ENCODE measurements at places on chromosomes 4 and X.

DNA sequence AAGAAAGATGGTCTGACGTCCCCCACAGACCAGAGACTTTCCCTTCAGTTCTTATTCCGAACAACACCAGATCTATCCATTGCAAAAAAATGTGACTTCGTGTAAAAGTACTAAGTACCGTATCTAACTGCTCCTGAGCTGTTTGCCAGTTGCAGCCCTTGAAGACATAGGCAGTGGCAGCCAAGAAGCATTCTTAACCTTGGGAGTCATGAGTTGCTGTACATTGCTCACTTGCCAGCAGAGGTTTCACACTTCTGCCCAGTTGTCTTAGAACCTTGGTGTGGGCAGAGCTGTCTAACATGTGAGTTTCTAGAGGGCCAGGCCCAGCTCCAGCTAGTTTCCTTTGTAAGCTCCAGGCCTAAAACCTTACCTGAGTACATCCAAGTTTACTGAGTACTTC, 10.5 kb upstream of the CHRDL1 start:
- DNase-seq, result no peak

- DNase-seq, result no peak
Measured at GRCh38 chr4:140174543-140174942, 20.6 kb upstream of the MAML3 start.

DNA sequence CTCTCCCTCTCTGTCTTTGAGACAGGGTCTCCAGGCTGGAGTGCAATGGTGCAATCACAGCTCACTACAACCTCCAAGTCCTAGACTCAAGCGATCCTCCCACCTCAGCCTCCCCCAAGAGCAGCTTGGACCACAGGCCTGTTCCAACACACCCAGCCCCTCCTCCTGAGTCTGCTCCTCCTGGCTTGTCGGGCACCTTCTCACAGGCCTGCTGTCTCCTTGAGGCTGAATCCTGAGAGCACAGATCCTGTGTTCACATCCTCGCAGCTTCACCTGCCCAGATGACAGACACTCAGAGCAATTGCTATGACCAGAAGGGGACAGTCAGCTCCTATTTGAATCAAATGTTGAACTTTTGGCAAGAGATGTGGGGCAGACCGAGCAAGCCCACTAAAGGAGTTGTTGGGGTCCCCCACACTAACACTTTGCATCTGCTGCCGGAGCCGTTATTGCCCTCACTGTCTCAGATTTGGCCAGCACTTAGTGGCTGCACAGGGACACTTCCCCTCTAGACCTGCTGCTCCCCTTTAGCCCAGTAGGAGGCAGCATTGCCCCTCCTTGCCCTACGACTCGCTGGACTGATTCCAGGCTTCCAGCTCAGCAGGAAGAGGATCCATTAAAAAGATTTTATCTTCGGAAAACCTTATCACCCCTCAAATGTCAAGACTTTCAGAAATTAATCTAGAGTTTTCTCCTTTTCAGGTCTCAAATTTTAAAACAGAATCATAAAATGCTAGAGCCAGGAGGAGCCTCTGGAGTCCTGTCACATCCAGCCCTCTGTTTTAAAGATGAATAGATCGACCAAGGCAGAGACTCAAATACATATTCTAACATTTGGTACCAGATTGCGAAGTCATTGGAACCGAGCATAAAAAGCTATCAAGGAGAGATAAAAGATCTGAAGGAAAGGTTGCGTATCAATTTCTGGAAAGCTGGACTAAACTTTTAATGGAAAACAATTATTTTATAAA, 113.7 kb downstream of the USP46 start:
- no peak for DNase-seq

DNA sequence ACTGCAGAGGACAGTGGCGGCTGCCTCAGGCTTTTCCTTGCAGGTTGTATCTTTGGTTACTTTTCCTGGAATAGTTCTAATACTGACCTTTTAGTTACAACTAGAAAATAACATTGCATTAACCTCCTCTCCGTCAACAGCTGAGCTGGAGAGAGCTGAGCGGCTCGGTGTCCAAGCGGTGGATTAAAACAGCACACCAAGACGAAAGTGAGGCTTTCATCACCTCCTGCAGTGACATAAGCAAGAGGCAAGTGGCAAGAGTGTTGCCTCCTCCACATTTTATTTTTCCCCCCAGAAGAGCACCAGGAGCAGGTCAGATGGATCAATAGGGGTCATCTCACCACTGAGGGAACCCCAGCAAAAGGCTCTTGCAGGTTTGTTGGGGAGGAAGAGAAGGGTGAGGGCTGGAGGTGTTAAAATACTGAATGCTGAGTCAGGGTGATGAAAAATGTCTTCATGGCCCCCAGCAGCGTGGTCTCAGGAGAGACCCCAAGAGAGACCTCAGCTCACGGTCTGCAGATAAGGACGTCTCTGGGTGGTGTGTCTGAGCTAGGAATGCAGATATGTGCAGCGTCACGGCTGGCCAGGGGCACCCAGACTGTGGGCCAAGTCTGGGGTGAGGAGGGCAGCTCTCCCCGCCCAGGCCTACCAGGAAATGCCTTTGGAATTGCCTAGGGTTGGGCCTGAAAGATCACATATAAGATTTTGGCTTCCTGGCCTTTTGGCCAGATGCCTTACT, 50.3 kb downstream of the CASP3 start:
- no peak for DNase-seq

- DNase-seq, result no peak
Measured at GRCh38 chrX:50770702-50771101, 43.3 kb downstream of the SHROOM4 start.

DNA sequence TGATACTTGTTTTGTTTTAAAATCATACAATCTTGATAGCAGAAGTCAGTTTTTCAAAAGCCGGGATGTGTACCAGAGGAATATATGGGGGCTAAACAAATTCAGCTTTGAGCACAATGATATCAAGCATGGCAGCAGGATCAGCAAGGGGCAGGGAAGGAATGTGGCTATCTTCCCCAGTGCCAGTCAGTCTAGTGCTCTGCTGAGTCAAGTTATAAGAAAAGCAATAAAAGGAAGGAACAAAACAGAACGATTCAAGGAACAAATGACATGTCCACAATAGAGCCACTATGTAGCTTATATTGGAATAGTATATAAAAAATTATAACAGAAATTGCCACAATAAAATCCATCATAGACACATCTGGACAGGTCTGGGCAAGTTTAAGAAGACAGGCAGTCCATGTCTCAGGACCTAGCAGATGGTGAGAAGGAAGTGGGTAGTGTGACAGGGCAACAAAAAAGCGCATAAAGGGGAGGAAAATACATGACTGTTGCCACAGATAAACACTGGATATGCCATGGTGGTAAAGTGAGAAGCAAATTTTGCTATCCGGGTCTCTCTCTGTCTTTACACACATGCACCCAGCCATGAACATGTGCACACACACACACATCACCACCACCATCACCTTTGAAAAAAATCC, 518.2 kb upstream of the HTR2C start:
- no peak for DNase-seq

- DNase-seq, result peak; percentile 5
Measured at GRCh38 chrX:97026406-97026805, 142.7 kb downstream of the RPA4 start.

DNA sequence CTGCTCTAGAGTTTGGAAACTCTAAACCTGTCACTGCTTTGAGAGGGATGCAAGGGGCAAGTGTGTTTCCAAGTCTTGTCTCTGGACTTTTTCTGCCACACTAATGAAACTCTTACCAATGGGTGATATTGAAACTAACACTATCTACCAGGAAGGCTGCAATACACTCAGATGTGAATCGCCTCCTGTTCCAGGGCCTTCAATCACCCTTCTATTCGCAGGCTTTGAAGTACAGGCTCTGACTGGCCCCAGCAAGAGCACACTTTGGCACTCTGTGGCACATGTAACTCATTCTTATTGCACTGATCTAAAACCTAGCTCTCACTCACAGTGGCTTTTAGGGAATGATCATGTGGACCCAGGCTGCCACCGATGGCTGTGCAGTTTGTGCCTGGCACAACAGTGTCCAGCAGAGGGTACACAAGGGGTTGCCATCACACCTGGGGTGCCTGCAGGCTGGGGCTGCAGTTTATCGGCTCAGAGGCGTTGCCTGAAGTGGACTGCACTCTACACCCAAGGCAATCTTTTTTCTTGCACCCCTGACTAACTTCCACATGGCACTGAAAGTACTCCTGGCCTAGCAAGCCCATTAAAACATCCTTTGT, 210.8 kb downstream of the MGST2 start:
- no peak for DNase-seq

DNA sequence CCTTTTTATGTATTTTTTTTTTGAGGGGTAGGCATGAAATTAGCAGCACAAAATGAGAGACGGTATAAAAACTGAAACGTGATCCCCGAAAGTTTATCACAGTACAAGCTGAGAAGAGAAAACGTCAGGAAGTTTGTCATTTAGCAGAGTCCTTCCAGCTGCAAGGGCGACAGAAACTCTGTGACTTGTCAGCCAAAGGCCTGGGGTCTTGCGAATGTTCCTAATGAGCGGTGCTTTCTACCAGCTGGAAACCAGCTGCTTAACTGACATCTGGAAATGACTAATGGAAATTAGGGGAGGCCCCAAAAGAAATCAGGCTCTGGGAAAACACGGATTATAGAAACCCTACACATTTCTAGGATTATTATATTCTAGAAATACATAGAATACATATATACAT, 66.5 kb downstream of the CHRNA9 start:
- no peak for DNase-seq

GRCh38 chr4:175929932-175930331, 117.9 kb upstream of the GPM6A start:
- no peak for DNase-seq

- no peak for DNase-seq
Measured at GRCh38 chrX:12956704-12957534, 18.0 kb upstream of the TMSB4X start.

DNA sequence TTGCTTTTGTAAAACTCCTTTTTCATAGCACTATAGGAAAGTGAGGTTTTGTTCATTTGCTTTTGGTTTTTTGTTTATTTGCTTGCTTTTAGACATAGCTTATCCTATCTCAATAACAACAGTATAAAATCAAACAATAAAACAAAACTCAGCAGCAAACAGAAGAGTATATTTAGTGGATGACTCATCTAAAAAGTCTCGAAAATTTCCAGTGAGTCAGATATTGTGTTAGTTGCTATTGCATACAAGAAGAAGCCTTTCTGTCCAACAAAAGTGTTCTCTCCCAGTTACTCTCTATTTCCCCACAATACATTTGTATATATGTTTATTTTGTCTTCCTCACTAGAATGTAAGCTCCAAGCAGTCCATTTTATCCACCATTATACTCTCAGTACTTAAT, 36.0 kb upstream of the NPNT start:
- DNase-seq, result no peak

DNA sequence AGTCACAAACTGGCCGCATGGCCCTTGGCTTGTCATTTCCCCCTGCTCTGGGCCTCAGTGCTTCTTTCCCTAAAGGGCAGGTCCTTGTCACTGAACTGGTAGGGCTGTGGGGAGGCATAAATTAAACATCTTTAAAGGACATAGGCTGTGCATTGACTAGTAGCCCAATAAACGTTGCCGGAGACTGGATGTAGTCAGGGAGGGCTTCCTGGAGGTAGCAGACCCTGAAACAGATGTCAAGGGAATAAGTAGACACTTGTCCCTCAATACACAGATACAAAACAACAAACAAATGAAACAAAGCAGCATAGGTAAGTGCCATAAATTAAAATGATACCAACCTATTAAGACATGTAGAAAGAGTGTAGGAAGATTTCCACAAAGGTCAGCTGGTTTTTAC, 71.8 kb upstream of the PSAPL1 start:
- DNase-seq, result no peak

All from NCI-H524 treated with DMSO at 0.1 percent for 48 hours (cell line).